NCI-H524 (cell line): ENCODE measurements at places on chromosomes 3 and 15.

DNA sequence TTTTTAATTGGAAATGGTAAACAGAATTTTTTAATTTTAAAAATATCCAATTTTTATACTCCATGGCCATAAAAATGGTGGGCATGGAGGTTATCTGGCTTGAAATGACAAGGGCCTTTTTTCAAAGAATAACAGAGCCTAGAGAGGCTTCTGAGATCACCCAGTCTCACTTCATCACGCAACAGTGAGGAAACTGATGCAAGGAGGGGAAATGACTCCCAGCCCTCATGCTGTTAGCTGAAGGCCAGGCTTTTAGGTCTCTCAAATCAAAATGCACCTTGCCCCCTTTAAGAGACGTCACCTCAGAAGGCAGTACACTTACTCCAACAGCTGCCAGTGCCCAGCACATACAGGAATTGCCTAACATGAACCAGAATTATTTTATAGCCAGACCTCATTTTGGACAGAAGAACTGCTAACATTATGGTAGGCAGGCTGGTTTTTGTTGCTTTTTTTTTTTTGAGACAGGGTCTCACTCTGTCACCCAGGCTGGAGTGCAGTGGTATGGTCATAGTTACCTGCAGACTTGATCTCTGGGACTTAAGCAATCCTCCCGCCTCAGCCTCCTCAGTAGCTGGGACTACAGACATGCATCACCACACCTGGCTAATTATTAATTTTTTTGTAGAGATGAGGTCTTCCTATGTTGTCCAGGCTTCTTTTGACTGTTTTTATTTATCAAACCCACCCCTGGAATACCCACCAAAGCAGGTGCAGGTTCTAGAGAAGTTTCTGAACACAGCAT, 9.1 kb downstream of the RAB43 start:
- DNase-seq = no peak

GRCh38 chr3:194468086-194468485, 18.7 kb downstream of the ATP13A3 start:
- no peak for DNase-seq

GRCh38 chr3:25870452-25870851, 80.6 kb downstream of the OXSM start:
- DNase-seq = no peak

- DNase-seq = no peak
Observed at GRCh38 chr15:78651007-78651406, 10.0 kb upstream of the CHRNB4 start.

DNA sequence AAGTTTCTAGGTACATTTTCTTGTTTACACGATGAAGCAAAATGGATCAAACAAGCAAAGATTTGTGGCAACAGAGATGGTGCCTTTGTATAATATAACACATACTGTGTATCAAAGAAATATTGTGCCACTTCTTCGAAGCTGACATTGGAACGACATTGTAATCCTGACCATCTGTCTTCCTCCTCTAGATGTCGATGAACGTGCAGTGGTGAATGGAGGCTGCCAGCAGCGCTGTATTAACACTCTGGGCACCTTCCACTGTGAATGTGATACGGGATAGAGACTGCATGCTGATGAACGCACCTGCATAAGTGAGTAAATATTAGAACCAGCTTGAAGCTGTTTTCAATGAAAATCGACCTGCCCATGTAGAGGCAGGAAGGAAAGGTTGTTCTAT, 613.3 kb upstream of the GOLIM4 start:
- peak; percentile 73 for DNase-seq

DNA sequence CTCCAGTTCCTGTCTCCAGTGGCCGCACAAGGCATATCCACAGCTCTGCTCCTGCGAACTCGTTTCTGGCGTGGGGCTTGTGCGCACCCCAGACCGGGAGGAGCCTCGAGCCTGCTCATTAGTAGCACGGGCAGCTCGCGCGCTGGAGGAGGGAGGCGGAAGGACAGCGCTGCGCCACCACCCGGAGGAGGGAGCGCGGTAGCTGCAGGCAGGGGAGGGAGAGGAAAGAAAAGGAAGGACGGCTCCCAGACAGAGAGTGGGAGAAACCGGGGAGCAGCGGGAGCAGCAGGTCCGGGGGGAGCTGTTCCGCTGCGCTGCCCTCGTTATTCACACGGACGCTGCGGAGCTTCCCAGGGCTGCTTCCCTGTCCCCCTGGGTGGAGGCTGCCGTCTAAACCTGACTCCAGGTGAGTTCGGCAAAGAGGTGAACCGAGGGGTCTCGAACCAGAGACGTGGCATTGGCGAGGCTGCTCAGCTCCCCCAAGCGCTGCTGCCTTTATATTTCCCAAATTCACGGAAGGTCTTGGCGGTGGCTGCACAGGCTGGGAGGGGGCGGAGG, 121.3 kb upstream of the ZNF717 start:
- DNase-seq = peak; percentile 76

GRCh38 chr15:74598126-74598842, 17.4 kb upstream of the CLK3 start:
- peak; percentile 50 for DNase-seq

- DNase-seq = no peak
Observed at GRCh38 chr3:131501949-131502348, 822 bp downstream of the MRPL3 start.

DNA sequence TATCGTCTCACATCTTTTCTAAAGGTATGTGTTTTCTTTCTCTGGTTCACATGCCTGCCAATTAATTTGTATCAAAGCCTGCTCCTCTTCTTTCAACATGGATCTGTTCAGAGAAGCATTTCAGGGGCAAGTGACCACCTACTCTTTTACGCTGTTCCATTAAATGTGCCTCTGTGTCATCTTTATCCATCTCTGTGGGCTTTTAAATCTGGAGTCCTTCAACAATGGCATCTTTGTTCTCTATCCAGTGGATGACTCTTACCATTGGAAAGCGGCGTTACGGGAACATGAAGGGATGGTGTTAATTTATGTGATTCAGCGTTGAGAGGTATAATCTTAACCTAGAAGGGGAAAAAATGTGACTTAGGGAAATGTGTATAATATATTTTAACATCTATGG, 92.7 kb upstream of the CFAP20DC start:
- no peak for DNase-seq

GRCh38 chr3:139687431-139687830, 9.7 kb upstream of the NMNAT3 start:
- no peak for DNase-seq

GRCh38 chr3:23810343-23811184, 4.8 kb downstream of the UBE2E1 start:
- DNase-seq = no peak

DNA sequence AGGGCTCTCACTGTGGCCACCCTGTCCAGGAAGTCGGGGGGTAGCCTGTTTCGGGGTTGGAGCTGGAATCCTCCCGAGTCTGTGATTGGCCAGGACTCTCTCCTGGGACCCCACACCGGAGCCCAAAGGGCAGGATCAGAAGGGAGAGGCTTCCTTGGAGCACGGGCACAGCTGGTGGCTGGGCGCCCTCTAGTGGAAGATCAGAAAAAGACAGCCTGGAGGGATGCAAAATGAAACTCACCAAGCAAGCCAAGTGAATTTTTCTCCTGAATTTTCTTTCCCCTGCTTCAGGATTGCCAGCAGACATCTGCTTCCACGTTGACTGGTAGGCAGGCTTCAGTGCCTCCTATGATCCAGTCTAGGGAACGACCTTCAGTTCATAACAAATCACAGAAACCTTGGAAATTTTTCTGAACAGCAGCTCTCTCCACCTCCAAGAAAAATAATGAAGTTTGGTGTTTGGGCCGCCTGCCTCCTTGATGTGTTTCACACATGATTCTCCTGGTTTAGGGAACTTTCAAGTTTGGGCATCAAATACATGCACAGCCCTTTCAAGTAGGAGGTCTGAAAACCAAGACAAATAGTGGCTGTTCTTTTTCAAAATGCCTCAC, 224.6 kb downstream of the VPS13C start:
- DNase-seq = peak; percentile 82

GRCh38 chr15:100781061-100781960, 98.3 kb upstream of the ALDH1A3 start:
- no peak for DNase-seq

DNA sequence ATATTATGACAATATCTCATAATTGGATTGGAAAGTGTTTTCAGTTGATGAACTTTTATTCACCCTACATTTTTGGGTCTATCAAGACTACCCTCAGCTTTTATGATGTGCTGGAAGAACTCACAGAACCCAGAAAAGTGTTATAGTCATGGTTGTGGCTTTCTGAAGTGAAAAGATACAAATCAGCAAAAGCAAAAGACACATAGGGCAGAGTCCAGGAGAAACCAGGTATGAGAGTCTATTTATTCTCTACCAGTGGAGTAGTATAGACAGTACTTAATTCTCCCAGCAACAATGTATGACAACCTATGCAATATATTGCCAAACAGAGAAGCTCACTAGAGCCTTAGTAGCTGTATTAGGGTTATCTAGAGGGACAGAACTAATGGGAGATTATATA, 280.4 kb upstream of the TTC14 start:
- DNase-seq = no peak

DNA sequence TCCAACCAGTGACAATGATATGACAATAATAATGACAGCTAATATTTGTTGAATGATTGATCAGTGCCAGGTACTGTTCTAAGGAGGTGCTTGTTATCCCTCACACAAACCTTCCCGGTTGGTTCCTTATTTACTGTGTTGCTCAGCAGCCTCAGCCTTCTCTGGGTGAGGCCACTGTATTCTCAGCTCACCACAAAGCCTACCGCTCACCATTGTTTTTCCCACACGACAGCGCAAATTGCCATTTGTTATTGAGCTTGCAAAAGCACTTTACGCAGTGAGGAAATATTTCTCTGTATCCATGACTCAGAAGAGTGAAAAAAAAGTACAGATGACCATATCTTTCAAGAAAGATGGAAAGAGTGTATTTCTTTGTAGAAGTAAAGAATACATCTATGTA, 49.5 kb upstream of the PDZRN3 start:
- no peak for DNase-seq
